NCI-H2029 treated with DMSO at 0.1 percent for 48 hours (cell line): ENCODE measurements at places on chromosomes 5 and 9.

DNA sequence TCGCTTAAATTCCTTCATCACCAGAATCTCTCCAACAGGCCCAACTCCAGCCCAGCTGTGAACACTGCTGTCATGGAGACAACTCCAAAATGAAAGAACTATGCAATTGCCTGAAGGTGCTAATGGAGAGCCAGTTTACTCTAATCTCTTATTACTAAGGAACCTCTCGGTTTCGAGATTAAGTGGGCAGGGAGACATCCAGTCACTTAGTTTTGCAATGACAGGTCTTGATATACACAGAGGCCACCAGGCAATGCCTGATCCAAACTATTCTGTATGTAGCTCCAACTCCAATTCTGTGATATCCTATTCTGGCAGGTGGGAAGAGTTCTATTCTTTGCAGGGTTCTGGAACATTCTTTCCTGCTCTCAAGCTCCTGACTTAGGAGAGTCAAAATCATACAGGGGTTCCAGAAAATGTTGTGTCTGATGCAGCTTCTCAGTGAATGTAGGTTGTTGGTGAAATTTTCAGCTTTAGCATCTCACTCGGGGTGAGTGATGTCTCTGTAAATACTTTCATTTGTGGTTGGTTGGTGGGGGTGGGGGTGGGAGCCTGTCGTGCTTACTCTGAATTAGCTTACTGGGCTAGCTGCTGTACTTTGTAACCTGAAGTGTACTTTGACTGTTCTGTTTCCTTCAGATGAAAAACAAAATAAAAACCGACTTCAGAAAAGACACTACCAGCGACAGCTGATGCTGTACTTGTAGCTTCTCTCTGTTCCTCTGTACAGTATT, 170.9 kb downstream of the PALM2AKAP2 start:
- DNase-seq, result no peak

DNA sequence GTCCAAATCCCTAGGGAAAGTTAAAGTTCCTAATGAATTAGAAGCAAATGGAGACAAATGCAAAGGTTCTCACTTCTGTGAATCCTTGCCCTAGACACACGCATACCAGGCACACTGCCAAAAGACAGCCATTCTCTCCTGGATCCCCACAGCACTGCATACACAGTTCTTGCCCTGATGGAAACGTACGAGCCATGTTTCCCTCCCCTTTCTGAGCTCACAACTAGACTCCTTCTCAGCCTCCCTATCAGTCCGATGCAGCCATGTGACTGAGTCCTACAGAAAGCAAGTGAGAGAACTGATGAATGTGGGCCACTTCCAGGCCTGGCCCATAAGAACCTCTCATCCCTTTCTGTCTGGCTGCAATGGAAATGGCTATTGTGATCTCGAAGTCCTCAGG, 92.0 kb downstream of the ZNF608 start:
- peak; percentile 34 for DNase-seq

DNA sequence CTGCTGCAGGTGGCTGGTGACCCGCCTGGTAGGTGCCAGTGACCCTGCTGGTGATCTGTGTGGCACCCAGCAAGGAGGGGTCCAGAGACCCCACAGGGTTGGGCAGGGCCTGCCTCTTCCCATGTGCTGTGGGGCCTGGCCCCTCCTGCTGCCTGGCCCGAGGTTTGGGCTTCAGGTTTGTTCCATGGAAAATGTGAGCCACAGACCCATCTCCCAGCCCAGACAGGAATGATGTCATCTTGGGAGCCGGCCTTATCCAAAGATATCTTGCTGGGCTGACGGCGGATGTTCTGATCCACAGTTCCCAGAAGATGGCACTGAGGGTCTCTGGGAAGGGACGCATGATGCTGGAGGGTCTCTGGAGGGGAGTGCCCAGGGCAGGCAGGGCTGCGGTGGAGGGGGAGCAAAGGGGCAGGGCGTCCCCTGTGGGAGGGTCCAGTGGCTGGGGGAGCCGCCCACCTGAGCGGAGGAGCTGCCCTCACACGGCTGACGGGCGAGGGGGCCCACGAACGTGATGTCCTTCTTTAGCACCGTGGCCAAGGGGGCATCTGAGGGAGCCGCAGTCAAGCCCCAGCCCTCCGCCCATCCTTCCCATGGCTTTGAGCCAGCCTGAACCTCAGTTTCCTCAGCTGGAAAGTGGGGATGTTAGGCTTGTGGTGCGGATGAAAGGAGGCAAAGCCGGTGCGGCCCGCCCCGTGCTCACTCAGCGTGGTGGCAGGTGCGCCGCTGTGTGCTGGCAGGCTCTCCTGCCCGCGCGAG, 68.1 kb downstream of the COL5A1 start:
- DNase-seq, result no peak

DNA sequence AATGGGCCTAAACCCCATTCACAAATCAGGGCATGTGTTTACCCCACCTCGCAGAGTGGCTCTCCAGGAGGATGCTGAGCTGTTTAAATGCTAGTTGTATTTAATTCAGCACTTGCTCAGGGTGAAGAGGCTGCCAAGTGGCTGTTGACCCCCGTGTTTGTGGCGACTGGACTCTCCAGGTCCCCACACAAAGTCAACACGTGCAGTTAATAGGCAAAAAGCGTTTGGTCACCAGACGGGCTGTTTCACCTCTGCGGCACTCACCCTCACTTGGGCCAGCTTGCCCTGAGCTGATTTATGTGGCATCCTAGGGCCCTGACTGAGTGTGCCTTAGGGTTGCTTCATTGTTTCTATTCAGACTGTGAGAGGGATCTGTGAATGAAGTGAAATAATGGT, 152.3 kb downstream of the GAS1 start:
- DNase-seq, result no peak
